Fibroblast of the conjunctiva (primary cell): ENCODE measurements at places on chromosomes 16 and 17.

DNA sequence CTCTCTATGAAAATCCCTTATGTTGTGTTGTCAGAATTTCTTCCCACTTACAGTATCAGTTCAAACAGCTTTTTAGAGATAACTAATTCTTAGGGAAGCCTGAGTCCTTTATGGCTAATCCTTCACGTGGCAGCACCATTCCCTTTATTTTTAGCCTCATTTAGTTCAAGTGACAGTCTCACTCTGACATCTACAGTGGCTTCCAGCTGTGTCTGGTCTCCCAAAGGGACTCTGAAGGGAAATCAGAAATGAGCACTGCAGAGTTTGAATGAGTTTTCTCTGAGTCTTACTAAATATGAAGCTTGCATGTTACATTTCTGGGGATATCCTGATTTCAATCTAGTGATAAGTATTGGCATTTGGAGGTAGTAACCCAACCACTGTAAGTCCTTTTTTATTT lies 1104.1 kb downstream of the CDH11 start:
- no peak for DNase-seq

- DNase-seq: no peak
These were observed 8.3 kb downstream of the WFDC1 start for GRCh38 chr16:84303023-84303422.

GRCh38 chr16:15581127-15581815 lies 61.7 kb downstream of the MARF1 start:
- no peak for DNase-seq

GRCh38 chr17:78637146-78637545 lies 60.0 kb upstream of the DNAH17 start:
- DNase-seq: no peak

DNA sequence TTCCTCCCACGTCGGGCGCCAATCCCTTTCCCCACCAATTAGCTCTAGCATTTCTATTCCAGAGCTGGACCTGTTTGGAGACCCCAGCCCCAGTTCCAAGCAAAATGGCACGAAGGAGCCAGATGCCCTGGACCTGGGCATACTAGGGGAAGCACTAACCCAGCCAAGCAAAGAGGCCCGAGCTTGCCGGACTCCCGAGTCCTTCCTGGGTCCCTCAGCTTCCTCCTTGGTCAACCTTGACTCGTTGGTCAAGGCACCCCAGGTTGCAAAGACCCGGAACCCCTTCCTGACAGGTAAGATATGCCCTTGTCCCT lies 5.6 kb upstream of the SPATA20 start:
- DNase-seq: no peak

- DNase-seq: no peak
These were observed 1.2 kb downstream of the HS3ST3B1 start for GRCh38 chr17:14302091-14302430.

GRCh38 chr16:81545470-81546250 lies 101.1 kb downstream of the CMIP start:
- DNase-seq: no peak
